ENCODE measurements at places on chromosomes 2 and 18.

- DNase-seq = no peak
Measured at GRCh38 chr18:25998461-25998860, 92.0 kb downstream of the SS18 start.

- DNase-seq = no peak
Measured at GRCh38 chr18:36376361-36376760, 78.8 kb downstream of the FHOD3 start.

DNA sequence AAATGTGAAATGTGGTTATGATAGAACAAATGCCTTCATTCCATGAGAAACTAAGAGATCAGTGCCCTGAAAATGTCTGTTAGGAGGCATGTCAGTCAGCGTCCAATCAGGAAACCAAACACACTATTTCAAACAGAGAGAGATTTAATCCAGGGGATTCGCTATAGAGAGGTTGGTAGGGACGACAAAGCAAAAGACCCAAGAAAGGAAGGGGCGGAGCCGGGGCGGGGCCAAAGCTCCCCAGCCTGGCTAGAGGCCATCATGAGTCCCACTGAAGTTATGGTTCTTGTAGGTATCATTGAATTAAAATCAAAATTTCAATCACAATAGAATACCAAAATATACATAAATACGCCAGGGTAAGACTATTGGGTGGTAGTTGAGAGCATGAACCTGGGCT lies 32.9 kb upstream of the RNF149 start:
- peak; percentile 32 for DNase-seq

GRCh38 chr2:32715391-32715841 lies 87.6 kb downstream of the TTC27 start:
- peak; percentile 5 for DNase-seq

- DNase-seq = no peak
Measured at GRCh38 chr2:207409517-207409916, 120.2 kb upstream of the CREB1 start.

- DNase-seq = no peak
Measured at GRCh38 chr18:35438480-35439234, 59.1 kb downstream of the INO80C start.

DNA sequence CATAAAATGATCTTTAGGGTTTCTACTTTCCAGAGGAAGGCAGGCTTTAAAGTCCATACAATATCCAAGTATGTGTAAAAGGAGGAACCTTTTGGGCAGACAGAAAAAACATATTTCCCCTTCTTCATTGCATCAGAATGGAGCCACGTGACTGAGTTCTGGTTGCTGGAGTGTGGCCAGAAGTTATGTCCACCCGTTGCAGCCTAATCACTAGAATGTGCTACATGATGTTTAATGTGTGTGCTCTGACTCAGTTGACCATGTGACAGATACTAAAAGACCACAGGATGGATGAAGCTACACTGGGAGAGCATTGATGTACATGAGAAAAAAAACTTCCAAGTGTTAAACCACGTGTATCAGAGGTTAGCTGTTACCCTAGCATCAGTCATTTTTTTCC lies 460.9 kb downstream of the RIT2 start:
- DNase-seq = no peak

GRCh38 chr18:46711444-46711863 lies 45.4 kb downstream of the ST8SIA5 start:
- DNase-seq = no peak

DNA sequence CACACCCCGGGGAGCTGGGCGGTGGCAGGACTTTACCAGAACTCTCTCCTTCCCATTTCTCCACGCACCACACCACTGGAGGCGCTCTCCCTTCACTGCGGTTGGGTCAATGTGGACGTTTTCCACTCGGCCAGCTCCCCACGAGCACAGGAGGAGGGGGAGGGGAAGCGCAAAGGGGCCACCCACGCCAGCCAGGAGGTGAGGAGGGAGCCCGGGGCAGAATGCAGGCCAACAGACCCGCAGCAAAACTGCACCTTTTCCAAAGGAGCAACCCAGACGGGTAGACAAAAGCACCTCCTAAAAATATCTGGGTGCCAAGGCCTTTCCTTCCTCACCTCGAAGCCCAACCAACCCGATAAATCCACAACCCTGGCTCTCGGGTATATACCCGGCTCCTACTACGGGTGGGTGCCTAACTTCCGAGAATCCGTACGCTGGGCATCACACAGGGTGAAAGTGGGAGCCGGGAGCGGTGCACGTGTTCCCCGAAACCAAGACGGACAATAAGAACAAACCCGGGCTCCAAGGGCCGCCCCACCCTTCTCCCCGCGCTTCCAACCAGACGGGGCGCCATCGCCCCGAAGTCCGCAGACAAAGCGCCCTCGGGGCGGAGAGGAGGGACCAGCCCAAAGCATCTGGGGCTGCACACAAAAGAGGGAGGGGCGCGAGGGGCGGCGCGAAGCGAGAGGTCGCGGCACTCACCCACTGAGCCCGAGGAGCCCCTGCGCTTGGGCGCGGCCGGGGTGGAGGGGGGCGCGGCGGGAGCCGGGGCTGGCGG lies 1.0 kb downstream of the RTN4 start:
- peak; percentile 63 for DNase-seq

DNA sequence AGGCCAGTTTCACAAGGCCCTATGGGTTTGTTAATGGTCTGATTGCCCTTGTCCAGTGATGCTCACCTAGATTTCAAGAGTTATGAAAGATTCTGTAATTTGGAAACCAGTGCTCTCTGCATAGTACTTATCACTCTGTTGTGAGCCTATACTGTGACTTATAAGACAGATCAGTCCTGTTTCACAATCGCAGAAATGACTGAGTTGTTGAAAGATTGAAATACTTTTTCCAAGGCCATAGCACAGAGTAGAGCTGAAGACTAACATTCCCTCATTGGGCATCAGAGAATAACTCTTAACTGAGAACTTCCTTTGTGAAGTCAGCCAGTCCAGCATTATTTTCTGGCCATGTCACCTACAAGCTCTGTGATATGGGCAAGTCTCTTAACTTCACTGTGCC lies 44.0 kb downstream of the CCDC85A start:
- DNase-seq = no peak

DNA sequence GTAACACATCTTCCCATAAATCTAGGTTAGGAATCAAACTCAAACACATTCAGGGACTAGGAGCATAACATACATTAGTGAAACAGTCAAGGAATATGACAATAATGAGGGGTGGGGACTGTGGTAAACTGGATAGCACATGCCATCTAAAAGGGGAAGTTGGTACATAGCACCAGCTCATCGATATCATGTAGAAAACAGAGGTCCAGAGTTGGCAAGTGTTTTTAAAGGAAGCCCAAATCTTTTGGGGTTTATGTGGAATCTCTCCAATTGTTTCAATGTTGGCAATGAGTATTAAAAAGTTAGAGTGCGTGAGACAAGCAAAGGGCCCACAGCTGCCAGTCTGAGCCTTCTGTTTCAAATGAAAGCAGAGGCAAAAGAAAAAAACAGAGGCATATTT lies 24.4 kb downstream of the KLF7 start:
- DNase-seq = no peak

DNA sequence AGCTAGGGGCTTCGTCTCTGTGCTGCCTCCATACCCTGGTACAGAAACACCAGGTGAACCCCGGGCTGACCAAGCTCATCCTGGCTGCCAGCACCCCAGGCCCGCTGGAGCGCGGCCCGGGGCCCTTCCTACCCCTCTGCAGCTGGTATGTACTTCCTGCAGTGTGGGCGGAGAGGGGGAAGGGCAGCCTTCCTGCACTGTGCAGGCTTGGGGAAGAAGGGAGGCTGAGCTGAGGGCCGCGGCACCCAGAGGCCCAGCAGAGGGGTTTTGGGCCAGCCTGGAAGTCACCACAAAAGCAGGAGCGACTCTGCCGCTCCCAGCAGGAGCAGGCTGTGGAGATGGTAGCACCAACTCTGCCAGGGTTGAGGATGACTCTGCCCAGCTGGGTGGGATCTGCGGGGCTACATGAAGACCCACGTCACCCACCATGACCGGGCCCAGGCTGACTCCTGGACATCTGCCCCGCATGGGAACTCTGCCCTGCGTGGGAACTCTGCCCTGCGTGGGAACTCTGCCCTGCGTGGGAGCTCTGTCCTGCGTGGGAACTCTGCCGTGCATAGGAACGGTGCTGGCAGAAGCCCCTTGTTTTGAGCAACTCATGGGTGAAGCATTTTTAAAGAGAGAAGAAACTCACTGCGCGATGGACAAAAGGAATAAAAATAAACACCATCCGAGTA lies 273.3 kb downstream of the NDUFA10 start:
- DNase-seq = peak; percentile 35

- DNase-seq = no peak
Measured at GRCh38 chr2:101985101-101985792, 6.5 kb upstream of the IL1R2 start.

DNA sequence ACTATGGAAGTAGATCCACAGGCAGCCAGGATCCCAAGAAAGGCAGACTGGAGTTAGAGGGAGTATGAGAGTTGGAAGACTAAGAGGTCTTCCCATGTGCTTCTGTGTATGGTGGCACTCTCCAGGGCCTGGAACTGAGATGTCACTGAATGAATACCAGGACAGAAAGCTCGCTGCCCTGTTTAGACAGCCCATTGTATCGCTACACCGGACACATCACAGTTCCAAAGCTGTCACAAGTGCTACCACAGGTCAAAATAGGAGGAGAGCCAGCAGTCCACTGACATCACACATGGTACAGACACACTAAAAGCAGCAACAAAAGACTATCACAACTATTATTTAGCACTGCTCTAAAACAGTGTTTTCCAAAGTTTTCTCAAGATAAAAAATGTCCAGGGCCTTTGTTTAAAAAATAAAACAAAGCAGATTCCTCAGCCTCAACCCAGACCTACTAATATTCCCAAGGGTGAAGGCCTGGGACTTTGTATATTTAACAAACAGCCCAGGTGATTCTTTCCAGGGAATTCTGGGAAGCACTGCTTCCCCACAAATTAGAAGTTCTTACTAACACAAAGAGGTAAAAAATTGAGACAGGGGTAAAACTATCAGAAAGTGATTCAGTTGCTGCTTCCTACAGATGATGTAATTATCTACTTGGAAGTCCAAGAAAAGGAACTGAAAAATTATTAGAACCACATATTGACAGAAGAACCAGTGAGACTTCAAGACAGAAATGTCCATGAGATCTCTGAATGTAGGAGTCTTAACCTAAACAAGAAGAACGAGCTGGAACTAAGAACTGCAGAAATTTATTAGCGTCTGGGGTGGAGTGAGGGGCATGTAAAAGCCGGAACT lies 116.0 kb downstream of the DTNB start:
- DNase-seq = no peak

GRCh38 chr18:78782951-78783563 lies 196.6 kb upstream of the SALL3 start:
- DNase-seq = no peak

DNA sequence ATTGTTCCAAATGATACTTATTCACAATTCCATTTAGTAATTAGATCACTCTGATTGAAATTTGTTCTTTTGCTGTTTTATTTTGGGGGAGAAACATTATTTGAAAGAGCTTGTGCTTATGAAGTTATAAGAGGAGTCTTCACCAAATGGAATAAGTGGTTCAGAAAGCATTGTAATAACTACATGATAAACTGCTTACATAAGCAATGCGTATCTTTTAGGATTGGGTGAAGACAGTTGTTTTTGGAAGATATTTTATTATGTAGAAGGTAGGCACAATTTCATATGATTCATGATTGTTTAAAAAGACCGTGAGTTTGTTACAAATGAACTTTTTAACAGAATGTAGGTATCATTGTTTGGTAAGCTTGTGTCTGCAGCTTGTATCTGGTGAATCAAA lies 14.5 kb downstream of the ZNF638 start:
- no peak for DNase-seq

DNA sequence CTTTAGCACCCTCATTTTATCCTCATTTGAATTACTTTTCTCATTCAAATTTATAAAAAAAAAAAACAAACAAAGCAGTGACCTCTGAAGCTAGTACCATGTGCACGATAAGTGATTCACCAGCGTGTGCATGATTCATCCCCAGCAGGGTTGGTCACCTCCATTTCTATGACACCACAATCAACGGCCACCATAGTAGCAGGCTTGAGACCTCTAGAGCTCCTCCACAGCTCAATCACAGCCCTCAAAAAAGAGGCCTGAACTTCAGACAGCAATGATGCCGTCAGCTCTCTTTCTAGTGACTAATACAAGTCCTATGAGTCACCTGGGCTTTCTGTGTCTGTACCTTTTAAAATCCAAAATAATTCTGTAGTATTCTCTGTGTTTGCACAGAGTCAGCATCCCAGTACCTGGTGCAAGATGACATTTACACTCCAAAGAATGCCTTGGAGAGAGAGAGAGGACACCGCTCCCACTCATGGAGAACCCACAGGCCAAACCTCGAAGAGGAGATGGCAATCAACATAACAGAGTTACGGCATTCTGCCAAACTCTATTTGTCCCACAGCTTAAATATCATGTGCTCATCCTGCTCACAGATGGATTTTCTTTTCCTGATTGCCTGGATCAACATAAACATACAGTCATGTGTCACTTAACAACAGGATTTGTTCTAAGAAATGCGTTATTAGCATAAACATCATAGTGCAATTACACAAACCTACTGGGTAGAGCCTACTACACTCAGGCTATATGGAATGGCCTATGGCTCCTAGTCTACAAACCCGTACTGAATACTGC lies 58.7 kb downstream of the L3MBTL4 start:
- DNase-seq = no peak

DNA sequence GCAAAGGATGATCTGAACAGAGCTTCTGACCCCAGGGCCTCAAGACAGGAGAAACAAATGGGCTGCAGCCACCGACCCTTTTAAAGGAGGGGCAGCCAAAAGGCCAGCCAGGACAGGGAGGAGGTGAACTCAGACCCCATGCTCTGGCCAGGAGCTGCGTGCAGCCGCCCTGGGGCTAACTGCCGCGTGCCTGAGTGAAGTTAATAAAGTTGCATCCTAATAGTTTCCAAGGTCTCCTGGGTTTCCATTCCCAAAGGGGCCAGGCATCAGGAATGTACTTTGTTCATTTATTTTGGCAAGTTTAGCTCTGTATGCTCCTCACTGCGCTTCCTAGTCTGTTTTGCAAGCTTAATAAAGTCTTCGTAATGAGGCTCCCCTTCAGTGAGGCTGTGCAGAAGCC lies 60.7 kb downstream of the EN1 start:
- DNase-seq = no peak

GRCh38 chr18:63907664-63908063 lies at the start of gene SERPINB10:
Gene SERPINB10 (plus strand): TSS chr18:63907958. CDS start chr18:63915511, 7,553 bp downstream.
- DNase-seq = no peak

DNA sequence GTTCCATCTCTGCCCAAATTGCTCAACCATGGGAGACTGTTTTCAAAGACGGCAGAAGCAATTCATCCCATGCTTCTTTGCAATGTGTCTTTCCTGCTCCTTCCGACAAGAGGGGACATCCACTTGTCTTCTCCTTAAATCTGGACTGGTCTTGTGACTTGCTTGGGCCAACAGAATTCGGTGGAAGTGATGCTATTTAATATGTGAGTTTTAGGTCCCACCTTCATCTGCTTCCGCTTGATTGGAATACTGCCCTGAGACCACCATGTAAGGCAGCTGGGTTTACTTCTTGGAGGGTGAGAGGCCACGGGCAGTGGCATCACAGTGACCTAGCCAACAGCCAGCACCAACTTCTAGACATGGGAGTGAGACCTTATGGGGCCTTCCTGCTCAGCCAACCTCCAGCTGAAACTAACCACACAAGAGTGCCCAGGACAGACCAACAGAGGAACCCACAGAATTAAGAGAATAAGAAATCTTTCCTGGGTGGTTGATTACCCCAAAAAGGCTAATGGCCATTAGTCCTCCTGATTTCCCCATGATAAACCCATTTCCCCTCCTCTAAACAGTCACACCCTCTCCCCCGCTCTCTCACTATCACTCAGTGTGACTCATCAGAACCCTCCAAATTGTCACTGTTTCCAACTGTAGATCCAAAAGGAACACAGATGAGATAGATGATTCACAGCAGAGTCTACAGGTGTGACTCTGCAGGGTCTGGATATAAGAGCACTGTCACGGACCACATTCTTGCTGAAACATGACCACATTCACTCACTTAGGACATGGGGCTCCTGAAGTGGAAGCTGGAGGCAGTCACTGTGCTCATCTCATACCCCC lies 16.2 kb upstream of the RHOB start:
- peak; percentile 27 for DNase-seq

Data from stimulated activated CD4-positive, alpha-beta T cell treated with anti-CD3 and anti-CD28 coated beads, Interleukin-4, amount 100 ng/mL, for 24 hours (primary cell).